ENCODE measurements at places on chromosomes 11 and 22.

GRCh38 chr11:593347-593746 lies 17.1 kb downstream of the PHRF1 start:
- DNase-seq, result no peak

GRCh38 chr22:23754980-23755636 lies 883 bp upstream of the VPREB3 start:
- no peak for DNase-seq

- DNase-seq, result no peak
Measured at GRCh38 chr22:30398685-30399680, 2.2 kb downstream of the SEC14L2 start.

DNA sequence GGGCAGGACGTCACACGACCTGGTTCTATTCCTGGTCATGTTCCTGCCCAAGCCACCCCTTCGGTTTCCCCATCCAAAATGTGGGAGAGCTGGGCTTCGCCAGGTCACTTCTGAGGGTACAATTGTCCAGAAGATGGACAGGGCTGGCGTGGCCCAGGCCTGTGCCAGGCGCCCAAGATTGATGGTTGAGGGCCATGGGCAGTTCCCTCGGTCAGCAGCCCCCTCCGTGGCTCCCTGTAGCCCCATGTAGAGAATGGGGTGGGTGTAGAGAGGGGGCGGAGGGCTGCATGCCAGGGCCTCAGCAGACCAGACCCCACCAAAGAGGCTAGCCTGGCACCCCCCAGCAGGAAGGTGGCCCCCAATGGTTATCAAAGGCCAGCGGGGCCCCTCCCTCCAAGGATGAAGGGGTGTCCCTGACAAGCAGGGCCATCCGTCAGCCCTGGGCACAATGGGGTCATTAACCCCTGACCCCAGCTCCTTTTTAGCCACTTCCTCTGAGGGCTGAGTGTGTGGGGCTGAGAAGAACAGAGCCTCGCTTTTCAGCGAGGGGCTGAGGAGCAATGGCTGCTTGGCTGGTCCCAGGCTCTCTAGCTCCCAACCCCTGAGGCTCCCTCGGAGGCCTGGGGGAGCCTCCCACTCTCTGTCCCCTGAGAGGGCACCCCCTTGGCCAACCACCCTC lies 11.0 kb upstream of the PICK1 start:
- no peak for DNase-seq

GRCh38 chr11:124233376-124233775 lies 7.5 kb upstream of the OR8G1 start:
- DNase-seq, result no peak

DNA sequence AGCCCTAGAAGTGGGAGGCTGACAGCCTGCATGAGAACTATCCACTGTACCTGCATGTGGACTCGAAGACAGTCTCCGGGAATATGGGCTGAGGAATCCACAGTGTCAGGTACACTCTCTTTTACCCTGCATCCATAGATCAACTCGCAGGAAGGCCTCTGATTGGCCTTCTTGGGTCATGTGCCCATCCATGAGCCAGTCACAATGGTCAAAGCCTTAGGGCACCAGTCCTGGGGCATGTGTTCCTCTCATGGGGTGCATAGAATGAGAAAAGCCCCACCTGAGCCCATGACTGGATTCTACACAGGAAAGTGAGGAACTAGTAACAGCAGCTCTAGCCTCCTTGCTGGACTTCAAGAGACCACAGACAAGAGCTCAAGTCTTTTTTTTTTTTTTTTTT lies 10.6 kb downstream of the ART1 start:
- DNase-seq, result no peak

GRCh38 chr22:38599466-38599865 lies 29.5 kb upstream of the DMC1 start:
- DNase-seq, result no peak

- no peak for DNase-seq
Measured at GRCh38 chr11:766106-766935, 11.0 kb downstream of the GATD1 start.

DNA sequence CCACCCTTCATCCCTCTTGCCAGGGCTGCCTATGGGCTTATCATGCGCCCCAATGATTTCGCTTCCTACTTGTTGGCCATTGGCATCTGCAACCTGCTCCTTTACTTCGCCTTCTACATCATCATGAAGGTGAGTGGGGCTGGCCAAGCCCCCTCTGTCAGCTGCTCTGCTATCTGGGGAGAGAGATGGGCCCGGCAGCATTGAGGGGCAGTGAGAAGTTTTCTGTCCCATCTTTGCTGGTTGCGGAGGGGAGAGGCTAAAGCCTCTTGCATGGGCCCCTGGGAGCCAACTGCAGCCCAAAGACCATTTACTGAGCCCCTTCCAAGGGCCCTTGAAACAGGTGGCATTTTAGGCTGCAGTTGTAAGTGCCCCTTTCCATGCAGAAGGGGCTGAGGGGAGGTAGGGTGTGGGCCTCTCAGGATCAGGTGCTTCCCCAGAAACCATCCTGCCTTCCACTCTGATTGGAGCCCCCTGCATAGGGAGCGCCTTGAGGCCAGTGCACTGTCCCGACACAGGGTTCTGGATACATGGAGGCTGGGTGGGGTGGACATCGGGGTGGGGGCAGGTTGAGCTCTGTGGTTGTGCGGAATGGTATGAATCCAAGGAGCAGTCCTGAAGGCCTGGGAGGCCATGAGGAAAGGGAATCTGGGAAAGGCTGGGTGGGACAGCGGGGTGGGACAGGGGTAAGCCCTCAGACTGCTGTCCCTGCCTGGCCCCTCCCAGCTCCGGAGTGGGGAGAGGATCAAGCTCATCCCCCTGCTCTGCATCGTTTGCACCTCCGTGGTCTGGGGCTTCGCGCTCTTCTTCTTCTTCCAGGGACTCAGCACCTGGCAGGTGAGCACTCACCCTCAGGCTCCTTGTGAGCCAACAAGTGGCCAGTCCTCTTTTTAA lies 5.8 kb upstream of the TAGLN start:
- DNase-seq, result no peak

All from stimulated activated CD8-positive, alpha-beta memory T cell treated with anti-CD3 and anti-CD28 coated beads, Interleukin-15, amount 100 ng/mL, for 24 hours (primary cell).